ENCODE measurements at places on chromosomes 13 and 19.

DNA sequence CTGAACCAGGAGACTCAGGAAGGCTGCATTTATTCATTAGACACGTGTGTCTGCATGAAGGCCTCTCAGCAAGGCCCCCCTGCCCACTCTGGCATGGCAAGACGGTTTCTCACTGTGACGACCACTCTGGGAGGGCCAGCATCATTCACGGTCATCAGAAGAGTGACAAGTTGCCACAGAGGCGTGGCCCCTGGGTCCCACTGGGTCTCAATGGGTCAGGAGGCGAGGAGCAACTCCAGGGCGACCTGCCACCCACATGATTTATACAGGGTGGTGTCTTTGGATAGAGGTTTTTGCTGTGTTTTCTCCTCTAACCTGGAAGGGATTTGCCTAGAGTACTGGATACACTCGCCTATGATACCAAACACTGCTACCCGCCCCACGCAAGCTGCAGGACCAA is 60.7 kb downstream of the KLF2 start:
- DNase-seq = no peak

- no peak for DNase-seq
These were observed 54.5 kb downstream of the TSSK6 start for GRCh38 chr19:19460761-19461265.

- no peak for DNase-seq
These were observed 5.5 kb downstream of the TPGS1 start for GRCh38 chr19:512547-513365.

- no peak for DNase-seq
These were observed 9.3 kb downstream of the ZNF611 start for GRCh38 chr19:52725528-52725961.

DNA sequence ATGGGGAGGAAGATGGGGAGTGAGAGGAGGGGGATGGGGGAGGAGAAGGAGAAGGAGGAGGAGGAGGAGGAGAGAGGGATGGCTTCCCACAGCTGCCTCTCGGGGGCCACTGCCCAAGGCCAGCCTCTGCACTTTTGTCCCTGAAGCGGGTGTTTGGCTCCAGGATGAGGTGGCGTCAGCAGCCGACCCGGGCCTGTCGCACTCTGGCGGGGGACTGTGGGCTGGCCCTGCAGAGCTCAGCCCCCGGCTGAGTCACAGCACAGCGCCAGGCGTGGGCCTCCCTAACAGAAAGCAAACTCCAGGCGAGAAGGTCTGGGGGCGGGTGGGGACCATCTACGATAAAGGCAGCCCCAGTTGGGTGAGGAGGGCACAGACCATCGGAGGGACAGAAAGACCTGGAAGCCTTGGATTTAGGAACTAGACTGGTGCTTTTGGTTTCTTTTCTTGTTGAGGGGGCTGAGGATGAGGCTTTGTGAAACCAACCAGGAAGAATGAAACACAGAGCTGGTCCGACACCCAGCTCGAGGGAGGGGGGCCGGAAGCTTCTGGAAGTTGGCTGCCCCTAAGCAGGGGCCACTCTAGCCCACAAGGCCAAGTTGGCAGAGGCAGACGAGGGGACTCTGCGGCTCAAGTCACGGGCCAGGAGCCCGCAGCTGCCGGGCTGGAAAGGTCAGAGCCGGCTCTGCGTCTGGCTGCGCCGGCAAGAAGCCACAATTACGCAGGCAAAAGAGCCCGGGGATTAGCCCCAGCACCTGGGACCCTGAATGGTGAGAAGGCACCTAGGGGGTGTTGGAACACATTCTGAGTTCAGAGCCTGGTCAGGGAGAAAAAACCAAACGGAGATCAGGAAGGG is 18.2 kb downstream of the LSM4 start:
- DNase-seq = no peak

- peak; percentile 71 for DNase-seq
These were observed 286.5 kb downstream of the MYO16 start for GRCh38 chr13:108915634-108916512.

DNA sequence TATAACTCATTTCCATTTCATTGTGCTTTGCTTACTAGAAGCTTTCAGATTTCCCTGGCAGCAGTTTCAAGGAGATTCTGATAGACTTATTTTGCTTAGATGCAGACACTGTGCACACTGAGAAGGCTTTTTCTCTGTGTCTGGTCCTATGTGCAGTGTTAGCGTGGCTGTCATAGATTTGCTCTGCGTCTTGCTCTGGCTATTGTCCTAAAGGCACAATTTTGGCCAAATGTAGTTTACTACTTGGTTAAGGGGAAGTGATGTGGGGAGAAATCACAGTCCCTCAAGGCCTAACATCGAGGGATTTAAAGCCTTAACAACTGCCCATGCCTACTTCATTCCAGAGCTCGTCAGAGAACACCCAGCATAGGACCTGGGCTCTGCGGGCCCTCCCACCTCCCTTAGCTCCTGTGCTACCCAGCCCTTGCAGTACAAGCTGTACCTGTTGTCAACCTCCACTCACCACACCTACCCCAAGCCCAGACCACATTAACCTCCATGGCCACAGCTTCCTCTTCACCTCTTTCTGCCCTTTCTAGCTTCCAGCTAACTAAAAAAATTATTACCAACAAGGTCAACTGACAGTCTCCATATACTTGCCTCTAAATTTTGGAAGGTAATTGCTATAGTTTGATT is 38.9 kb upstream of the KATNAL1 start:
- no peak for DNase-seq

DNA sequence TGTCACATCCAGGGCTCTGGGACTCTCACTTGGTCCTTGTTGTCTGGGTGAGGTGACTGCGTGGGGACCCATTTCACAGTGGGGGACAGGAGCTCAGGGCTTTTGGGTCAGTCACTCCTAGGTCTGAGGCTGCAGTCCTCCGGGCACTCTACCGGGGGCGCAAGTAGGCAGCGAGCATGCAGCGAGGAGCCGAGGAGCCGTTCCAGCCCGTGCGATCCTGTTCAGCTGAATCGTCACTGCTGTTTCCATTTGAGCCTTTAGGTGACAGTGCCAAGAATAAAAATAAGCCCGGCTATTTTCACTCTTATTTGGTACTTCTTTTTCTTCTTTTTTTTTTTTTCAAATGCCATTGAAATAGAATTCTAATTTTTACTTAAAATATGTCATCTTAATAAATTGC is 126.5 kb downstream of the ZNF536 start:
- no peak for DNase-seq

GRCh38 chr13:49436890-49437289 is 7.0 kb downstream of the CAB39L start:
- DNase-seq = no peak

GRCh38 chr19:46413262-46414031 is at the start of gene CCDC8:
TSS of gene CCDC8 (minus strand) at chr19:46413564. CDS start at chr19:46412810, 754 bp downstream.
- DNase-seq = peak; percentile 90

DNA sequence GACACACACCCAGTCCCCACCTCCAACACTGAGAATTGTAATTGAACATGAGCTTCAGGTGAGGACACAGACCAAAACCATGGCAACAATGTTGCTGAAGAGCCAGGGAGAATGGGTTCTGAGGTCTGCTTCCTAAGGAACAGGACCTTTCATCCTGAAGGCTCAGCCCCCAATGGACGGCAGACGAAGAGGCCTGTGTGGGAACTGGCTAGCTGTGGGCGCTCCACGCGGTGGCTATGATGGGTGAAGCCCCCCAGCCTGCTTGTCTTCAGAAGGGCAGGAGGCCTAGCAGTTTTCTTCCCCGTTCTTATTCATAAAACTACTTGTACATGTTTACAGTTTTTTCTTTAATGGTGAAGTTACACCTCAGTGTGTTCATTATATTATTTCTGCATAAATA is 136.1 kb upstream of the SPACA7 start:
- DNase-seq = no peak

GRCh38 chr13:24921881-24922280 is 157.9 kb downstream of the RNF17 start:
- no peak for DNase-seq

- no peak for DNase-seq
These were observed 632 bp upstream of the MTIF3 start for GRCh38 chr13:27450921-27451471.

DNA sequence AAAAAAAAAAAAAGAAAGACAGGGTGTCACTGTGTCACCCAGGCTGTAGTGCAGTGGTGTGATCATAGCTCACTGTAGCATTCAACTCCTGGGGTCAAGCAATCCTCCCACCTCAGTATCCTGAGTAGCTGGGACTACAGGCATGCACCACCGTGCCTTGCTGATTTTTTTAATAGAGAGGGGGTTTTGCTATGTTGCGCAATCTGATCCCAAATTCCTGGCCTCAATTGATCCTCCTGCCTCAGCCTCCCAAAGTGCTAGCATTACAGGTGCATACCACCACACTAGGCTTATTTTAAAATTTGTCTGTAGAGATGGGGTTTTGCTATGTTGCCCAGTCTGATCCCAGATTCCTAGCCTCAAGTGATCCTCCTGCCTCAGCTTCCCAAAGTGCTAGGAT is 159.3 kb downstream of the PTPRS start:
- DNase-seq = no peak

- peak; percentile 37 for DNase-seq
These were observed 23.5 kb upstream of the USP12 start for GRCh38 chr13:27194895-27195764.

DNA sequence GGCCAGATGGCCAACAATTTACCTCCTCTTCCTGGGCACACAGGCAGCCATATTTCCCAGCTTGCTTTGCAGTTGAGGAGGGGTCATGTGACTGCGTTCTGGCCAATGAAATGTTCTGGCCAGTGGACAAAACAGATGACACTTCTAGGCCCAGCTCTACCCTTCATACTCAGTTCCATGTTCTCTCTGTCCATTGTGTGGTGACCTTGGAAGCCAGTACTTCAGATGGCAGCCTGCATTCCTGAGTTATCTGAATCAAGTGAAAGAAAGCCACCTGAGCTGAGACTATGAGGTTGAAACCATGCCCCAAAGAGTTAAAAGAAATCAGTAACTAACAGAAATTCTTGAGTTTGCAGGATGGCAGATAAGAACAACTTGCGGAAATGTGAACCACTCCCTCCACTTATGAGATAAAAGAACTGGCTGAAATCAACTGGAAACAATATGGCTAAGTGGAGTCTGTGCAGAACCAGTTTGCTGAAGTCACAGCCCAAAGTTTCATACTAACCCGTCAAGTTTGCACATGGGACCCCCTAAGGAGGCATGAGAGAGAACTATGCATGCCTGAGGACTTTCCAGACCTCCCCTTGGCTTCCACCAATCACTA is 8.1 kb downstream of the FAM187B start:
- DNase-seq = no peak
